Stimulated activated CD8-positive, alpha-beta memory T cell treated with anti-CD3 and anti-CD28 coated beads, Interleukin-2, amount 100 ng/mL, for 1 hour (primary cell): ENCODE measurements at places on chromosomes 2 and 18.

- DNase-seq = no peak
Observed at GRCh38 chr2:68700560-68700959, 34.1 kb upstream of the ARHGAP25 start.

- DNase-seq = no peak
Observed at GRCh38 chr2:60502144-60502543, 51.3 kb downstream of the BCL11A start.

- no peak for DNase-seq
Observed at GRCh38 chr2:235521844-235522243, 28.0 kb downstream of the AGAP1 start.

- no peak for DNase-seq
Observed at GRCh38 chr18:984004-984403, 79.3 kb downstream of the ADCYAP1 start.

GRCh38 chr2:129464036-129464435, 515.4 kb upstream of the RAB6C start:
- no peak for DNase-seq
